Stomach (tissue), 19 donors: ENCODE measurements at places on chromosomes 12 and 14.
A peak's percentile ranks its signal among the peaks of the same experiment; 100 is the strongest.

GRCh38 chr12:3202096-3202495 lies 124.9 kb downstream of the TSPAN9 start:
- H3K36me3 ChIP-seq: no peaks in the 10 kb centered on the region
- H3K4me3 ChIP-seq: no peak overlapping the region
- H3K4me1 ChIP-seq: peaks cover 56% of the 10 kb centered on the region
- no peak overlapping the region for H3K27ac ChIP-seq
- H3K27me3 ChIP-seq: peaks cover 48% of the 10 kb centered on the region
- DNase-seq: no peak

DNA sequence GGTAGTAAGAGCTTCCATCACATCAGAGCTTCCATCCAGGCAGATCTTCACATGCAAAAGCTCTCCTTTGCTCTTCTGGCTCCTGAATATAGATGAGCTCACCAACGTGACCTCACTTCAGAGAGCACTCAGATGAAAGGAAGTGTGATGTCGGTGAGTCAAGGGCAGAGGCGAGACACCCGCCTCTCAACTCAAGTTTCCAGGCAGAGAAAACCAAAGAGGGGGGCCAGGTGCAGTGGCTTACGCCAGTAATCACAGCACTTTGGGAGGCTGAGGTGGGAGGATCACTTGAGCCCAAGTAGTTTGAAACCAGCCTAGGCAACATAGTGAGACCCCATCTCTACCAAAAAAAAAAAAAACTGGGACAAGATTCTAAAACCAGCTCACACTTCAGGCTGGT lies 126.9 kb downstream of the DUSP6 start:
- H3K4me1 ChIP-seq: peaks cover 15% of the 10 kb centered on the region
- peak; percentile 65 for DNase-seq
- peak overlapping the region; percentile 49 for H3K27ac ChIP-seq
- no peak overlapping the region for H3K4me3 ChIP-seq
- H3K27me3 ChIP-seq: no peaks in the 10 kb centered on the region
- no peaks in the 10 kb centered on the region for H3K36me3 ChIP-seq

DNA sequence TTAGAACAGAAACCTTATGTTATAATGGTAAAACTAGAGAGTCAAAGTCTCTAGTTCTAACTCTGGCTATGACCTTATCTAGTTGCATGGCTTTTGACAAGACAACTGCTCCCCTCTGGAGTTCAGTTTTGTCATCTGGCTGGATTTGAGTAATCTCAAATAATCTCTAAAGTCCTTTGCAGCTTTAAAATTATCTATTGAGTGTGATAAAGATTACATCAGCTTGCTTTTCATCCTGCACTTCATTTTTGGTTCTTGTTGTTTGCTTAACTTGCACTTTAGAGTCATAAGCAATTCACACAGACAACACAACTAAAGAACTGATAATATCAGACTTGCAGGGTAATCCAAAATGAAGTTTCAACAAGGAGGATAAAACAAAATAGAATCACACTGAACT lies 2.3 kb downstream of the AKAP5 start:
- H3K4me3 ChIP-seq: no peak overlapping the region
- no peaks in the 10 kb centered on the region for H3K36me3 ChIP-seq
- H3K27me3 ChIP-seq: no peaks in the 10 kb centered on the region
- no peak overlapping the region for H3K27ac ChIP-seq
- no peak for DNase-seq
- peaks cover 21% of the 10 kb centered on the region for H3K4me1 ChIP-seq

DNA sequence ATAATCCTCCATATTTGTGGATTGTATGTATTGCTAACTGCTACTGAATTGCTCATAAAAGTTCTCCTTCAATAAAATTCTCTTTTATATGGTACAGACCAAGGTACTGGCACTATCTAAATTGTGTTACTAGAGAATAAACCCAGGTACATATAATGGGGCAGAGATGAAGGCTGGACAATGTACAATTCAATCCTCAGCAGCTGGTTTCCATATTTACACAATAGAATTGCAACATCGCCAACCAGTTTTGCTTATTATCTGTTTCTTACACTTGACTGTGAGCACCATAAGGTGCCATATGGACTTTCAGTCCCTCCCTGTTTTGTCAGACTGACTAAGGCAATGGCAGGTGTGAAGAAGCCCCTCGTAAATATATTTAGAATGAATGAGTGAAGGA lies 18.1 kb downstream of the KITLG start:
- H3K4me1 ChIP-seq: peaks cover 84% of the 10 kb centered on the region
- H3K27ac ChIP-seq: peak overlapping the region; percentile 32
- no peak overlapping the region for H3K4me3 ChIP-seq
- no peaks in the 10 kb centered on the region for H3K36me3 ChIP-seq

- H3K27ac ChIP-seq: no peak overlapping the region
- no peaks in the 10 kb centered on the region for H3K36me3 ChIP-seq
- H3K4me1 ChIP-seq: no peaks in the 10 kb centered on the region
- no peak for DNase-seq
Observed at GRCh38 chr14:96978525-96979272, 181.5 kb downstream of the VRK1 start.

GRCh38 chr12:28177461-28177860 lies 12.8 kb upstream of the CCDC91 start:
- DNase-seq: no peak
- no peak overlapping the region for H3K27ac ChIP-seq
- no peak overlapping the region for H3K4me3 ChIP-seq
- no peaks in the 10 kb centered on the region for H3K27me3 ChIP-seq

DNA sequence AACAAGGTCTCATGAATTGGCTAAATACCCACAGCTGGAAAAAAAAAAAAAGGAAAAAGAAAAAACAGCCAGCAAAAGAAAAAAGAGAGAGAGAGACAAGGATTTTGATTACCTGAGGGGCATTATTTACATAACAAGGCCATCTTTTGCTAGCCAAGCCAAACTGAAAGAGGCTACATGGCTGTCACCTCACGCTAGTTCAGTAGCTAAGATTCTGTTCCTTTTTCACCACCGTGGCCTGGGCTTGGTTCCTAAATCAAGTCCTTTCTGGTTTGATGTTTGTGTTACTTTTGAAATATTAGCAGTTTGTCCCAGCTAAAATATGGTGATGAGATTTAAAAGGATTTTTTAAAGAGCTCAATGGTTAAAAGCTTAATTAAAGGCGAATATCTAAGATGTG lies 2.0 kb upstream of the SDS start:
- no peaks in the 10 kb centered on the region for H3K36me3 ChIP-seq
- peaks cover 10% of the 10 kb centered on the region for H3K4me1 ChIP-seq
- H3K27me3 ChIP-seq: peaks cover 34% of the 10 kb centered on the region
- no peak overlapping the region for H3K27ac ChIP-seq
- no peak for DNase-seq
